ENCODE measurements at places on chromosomes 1 and 21. TPM values are rescaled to one million over a fixed set of nuclear protein-coding genes. Genes with fewer than 3 reads are reported as not detected.

CAMK1G gene
- 2.6 TPM for total RNA-seq

OLFML3 gene
- total RNA-seq: 134 TPM

SYNC gene
- 56.0 TPM for total RNA-seq

ALG14 gene
- 6.4 TPM for total RNA-seq

EXTL1 gene
- total RNA-seq: 6.0 TPM

Data from fibroblast of villous mesenchyme (primary cell).